ENCODE measurements at places on chromosomes 1 and 21.

DNA sequence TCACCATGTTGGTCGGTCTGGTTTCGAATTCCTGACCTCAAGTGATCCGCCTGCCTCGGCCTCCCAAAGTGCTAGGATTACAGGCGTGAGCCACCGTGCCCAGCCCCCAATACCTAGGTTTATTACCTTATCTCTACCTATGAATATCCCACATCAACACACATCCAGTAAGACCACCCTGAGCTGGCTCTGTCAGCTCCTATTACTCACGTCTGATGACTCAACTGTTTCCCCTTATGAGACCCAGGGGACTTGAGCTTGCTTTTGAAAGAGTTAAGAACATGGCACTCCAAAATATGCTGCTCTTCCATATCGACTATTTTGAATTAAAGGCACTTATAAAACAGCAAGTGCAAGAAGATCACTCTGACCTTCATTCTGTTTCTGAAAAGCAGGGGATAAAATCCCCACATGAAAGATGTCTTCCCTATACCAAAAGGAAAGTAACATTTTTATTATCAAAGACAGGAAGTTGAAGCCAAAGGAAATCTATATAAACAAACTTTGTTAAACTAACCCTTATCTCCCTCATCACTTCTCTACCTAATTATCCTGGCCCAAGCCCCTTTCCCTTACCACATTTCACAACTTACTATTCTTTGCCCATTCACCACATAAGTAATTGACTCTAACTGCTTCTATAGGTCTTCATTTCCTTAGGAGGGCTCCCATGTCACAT, 41.3 kb upstream of the OSBPL9 start:
- DNase-seq: no peak

DNA sequence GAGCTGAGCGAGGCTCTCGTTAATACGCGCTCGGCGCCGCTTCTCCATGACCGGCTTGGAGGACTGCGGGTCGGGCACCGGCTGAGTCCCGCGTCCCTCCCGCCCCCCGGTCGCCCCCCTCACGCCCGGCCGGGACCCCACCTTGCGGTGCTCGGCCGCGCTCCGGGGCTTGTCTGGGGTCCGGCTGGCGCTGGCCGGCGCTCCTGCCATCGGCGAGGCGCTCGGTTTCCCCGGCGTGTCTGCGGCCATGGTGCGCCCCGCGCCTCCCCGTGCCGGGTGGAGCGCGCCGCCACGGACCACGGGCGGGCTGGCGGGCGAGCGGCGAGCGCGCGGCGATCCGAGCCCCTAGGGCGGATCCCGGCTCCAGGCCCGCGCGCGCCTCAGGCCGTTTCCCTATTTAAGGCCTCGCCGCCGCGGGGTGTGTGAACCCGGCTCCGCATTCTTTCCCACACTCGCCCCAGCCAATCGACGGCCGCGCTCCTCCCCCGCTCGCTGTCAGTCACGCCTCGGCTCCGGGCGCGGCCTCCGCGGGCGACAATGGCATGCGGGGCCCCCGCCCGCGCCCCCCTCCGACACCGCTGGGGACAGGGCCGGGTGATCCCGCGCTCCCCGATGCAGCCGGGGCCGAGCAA, at the start of gene HES4:
Gene HES4, minus strand, starts transcription at position 373 of the 632 bp plus-strand sequence. Its CDS starts 124 bp downstream, at position 249.
- peak; percentile 93 for DNase-seq

DNA sequence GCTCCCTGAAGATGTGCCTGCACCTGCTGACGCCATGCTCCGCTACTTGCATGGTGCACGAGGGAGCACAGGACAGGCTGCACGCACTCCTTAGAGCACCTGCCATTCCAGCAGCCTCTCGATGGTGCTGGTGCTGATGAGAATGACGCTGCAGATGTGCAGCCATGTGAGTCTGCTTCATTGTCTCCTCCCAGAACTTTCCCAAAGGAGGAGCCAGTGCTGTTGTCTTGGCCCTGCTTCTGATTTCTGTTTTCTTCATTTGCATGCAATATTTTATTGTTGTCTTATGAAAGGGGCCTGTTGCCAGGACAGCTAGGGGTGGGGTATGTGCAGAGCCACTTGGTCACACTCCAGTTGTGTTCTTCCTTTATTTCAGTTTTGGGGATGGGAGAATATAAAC, 70.1 kb downstream of the PCBP3 start:
- DNase-seq: no peak

GRCh38 chr1:177077006-177077405, 87.5 kb downstream of the ASTN1 start:
- DNase-seq: no peak

- DNase-seq: no peak
Observed at GRCh38 chr1:8404460-8405370, 86.8 kb downstream of the SLC45A1 start.

Measured in aorta (tissue), 5 donors.